Effector memory CD4-positive, alpha-beta T cell (primary cell): ENCODE measurements at places on chromosomes 4 and X.

DNA sequence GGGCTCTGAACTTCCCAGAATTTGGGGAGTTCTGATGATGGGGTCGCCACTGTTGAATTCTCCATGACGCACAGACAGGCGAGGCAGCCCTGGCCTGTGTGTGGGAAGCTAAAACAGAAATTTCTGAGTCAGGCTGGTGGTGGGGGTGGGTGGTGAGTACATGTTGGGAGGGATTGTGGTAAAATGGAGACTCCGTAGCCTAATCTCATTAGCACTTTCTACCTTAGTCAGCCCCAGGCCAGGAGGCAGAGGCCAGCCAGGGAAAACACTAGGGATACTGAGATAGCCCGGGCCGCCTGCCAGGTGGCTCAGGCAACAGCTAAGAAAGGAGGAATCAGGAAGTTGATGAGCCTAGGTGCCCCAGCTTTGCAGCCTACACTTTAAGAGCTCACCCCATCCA lies 39.3 kb upstream of the NHSL2 start:
- no peaks in the 10 kb centered on the region for H3K27me3 ChIP-seq
- no peak for DNase-seq
- H3K4me3 ChIP-seq: no peak overlapping the region
- no peaks in the 10 kb centered on the region for H3K36me3 ChIP-seq
- H3K4me1 ChIP-seq: no peaks in the 10 kb centered on the region

GRCh38 chrX:96483647-96484160 lies 200.9 kb upstream of the DIAPH2 start:
- no peak overlapping the region for H3K4me3 ChIP-seq
- no peaks in the 10 kb centered on the region for H3K27me3 ChIP-seq
- H3K27ac ChIP-seq: no peak overlapping the region
- no peaks in the 10 kb centered on the region for H3K4me1 ChIP-seq
- H3K36me3 ChIP-seq: no peaks in the 10 kb centered on the region

- no peak overlapping the region for H3K4me3 ChIP-seq
- no peak overlapping the region for H3K27ac ChIP-seq
- no peak for DNase-seq
- H3K36me3 ChIP-seq: no peaks in the 10 kb centered on the region
These were observed 891.0 kb upstream of the FRG1 start for GRCh38 chr4:189049682-189050081.

GRCh38 chr4:25112995-25113380 lies 47.3 kb downstream of the SEPSECS start:
- DNase-seq: no peak
- no peak overlapping the region for H3K4me3 ChIP-seq
- no peaks in the 10 kb centered on the region for H3K27me3 ChIP-seq
- no peaks in the 10 kb centered on the region for H3K36me3 ChIP-seq
- H3K27ac ChIP-seq: no peak overlapping the region
- H3K4me1 ChIP-seq: no peaks in the 10 kb centered on the region

- no peak overlapping the region for H3K4me3 ChIP-seq
- H3K27ac ChIP-seq: no peak overlapping the region
- no peak for DNase-seq
- H3K27me3 ChIP-seq: no peaks in the 10 kb centered on the region
- no peaks in the 10 kb centered on the region for H3K4me1 ChIP-seq
These were observed 18.2 kb downstream of the NHSL2 start for GRCh38 chrX:71928856-71929255.

GRCh38 chrX:31293409-31293808 lies 221.6 kb upstream of the FTHL17 start:
- H3K36me3 ChIP-seq: no peaks in the 10 kb centered on the region
- H3K27ac ChIP-seq: no peak overlapping the region
- H3K4me3 ChIP-seq: no peak overlapping the region

DNA sequence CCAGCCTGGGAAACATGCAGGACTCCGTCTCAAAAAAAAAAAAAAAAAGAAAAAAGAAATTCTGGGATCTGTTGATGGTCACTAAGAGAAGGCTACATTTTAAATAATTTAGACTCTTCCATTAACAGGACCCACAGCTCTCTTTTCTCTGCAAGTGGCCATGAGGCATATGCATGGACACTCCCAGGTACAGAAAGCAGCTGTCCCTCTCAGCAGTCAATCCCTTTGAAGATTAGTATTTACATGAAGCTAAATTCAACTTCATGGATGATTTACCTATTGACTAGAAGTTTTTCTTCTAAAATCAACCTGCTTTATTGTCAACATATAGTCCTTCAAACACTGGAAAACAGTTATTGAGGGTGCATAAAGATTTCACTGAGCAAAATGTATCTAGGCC lies 139.9 kb downstream of the CPEB2 start:
- H3K4me3 ChIP-seq: no peak overlapping the region
- no peak for DNase-seq
- no peaks in the 10 kb centered on the region for H3K36me3 ChIP-seq
- H3K27me3 ChIP-seq: no peaks in the 10 kb centered on the region
- no peaks in the 10 kb centered on the region for H3K4me1 ChIP-seq

DNA sequence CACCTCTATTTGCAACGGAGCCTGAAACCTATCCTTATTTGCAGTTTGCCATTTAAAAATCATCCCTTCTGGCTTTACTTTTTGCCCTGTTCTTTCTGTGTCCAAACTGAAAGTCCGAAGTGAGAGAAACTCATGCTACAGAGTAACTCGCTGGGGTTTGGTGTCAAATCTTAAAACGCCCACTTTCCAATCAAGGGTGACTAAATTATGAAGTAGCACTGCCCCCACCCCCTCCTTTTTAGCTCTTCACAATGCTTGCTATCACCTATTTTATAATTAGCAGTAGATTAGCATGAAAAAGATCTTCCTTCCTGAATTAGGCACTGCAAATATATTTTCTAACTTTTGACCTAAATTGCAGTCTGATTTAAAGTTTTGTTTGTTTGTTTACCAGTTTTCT lies 52.5 kb downstream of the VGLL1 start:
- no peaks in the 10 kb centered on the region for H3K36me3 ChIP-seq
- H3K27me3 ChIP-seq: no peaks in the 10 kb centered on the region
- no peak overlapping the region for H3K4me3 ChIP-seq
- no peak for DNase-seq

- no peak overlapping the region for H3K27ac ChIP-seq
- H3K4me3 ChIP-seq: no peak overlapping the region
- H3K4me1 ChIP-seq: no peaks in the 10 kb centered on the region
- DNase-seq: no peak
These were observed 56.4 kb upstream of the SLIT2 start for GRCh38 chr4:20195071-20195885.

DNA sequence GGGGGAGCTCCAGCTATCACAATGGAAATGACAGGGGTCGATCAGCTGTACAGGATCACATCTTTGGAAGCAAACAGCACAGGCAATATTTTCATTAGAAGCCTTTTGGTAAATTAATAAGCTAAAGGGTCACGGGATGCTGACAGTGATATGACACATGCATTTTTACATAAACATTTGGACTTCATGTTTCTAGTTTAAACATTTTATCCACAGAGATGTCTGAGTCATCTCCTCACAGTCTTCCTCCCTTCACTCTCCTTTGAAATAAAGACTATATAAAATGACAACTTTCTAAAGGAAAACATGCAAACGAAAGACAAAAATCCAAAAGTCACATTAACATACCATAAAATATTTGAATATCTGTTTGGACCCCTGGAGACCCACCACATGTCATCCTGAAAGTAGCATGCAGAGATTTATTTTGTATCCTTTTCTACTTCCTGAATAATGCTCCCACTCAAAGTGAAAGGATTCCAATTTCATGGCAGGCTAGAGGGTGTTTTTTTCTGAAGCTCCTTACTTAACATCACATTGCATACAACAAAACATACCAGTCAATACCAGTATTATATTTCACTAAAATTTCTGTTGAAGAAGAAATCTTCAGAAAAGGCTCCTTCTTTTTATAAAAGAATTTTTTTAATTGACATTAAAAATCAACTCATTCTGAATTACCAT lies 200.1 kb upstream of the PPARGC1A start:
- no peak overlapping the region for H3K27ac ChIP-seq
- H3K36me3 ChIP-seq: no peaks in the 10 kb centered on the region
- no peaks in the 10 kb centered on the region for H3K4me1 ChIP-seq
- no peak overlapping the region for H3K4me3 ChIP-seq
